ENCODE measurements at places on chromosomes 13 and 19.

DNA sequence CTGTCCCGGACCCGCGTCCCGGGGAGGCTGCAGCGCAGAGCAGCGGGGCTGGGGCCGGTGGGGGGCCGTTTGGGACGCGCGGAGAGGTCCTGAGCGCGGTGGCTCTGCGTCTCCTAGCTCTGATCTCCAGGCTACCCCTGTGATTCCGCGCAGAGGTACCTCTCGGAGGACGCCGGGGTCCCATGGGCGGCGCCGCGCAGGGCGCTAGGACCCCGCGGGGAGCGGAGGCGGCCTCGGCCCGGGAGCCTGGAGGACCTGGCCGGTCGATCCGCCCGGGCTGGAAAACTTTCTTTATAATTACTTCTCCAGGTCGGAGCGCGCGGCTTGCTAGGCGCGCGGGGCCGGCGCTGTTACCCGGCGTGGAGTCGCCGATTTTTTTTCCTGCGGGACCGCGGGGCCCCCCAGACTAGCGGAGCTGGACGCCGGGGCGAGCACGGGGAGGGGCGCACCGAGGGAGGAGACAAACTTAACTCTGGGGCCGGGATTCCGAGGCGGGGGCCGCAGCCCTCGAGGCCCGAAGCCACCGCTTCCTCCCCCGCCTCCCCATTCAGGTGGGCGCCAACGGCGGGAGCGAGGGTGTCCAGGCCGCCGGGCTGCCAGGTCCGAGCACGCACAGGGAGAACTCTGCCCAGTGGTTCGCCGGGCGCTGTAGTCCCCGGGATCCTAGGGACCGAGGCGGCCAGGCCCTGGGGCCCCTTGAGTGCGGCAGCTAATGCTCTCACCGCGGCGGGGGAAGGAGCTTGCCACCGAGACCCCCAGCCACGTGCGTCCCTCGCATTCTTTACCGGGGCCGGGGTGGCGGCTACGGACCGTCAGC is 848 bp upstream of the CEBPA start:
- DNase-seq: no peak
- peak overlapping the region; percentile 68 for H3K4me3 ChIP-seq
- peaks cover 14% of the 10 kb centered on the region for H3K27me3 ChIP-seq
- peak overlapping the region; percentile 78 for H3K27ac ChIP-seq
- H3K4me1 ChIP-seq: peaks cover 4% of the 10 kb centered on the region

DNA sequence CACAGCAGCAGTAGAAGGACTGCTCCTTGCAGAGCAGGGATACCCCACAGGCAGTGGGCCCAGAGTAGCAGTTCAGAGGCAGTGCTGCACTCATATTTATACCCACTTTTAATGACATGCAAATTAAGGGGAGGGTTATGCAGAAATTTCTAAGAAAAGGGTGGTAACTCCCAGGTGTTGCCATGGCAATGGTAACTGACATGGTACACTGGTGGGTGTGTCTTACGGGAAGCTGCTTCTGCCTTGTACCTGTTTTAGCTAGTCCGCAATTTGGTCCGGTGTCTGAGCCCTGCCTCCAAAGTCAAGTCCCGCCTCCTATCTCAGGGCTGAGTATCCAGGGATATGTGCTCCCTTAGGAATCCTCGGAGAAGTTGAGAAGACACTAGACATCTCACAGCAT is 79.2 kb upstream of the UQCRFS1 start:
- no peaks in the 10 kb centered on the region for H3K4me1 ChIP-seq
- no peaks in the 10 kb centered on the region for H3K36me3 ChIP-seq
- DNase-seq: no peak

DNA sequence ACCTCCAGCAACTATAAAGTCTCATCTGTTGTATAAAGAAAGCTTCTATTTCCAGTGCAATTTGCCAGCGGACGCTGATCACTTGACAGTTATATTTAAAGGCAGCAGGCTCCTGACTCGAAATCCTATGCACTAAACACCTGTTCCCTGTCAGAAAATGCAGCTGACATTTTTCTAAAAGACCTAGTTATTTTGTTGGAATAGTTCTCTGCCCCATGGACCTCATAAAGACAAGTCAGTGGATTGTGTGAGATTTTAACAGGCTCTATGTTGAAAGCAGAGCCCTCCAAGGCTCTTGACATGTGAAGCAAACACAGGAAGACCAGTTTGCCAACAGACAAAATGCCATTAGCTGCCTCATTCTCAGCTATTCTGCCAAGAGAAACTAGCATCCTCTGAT is 304.7 kb upstream of the KLF12 start:
- no peaks in the 10 kb centered on the region for H3K4me1 ChIP-seq
- no peak for DNase-seq
- no peak overlapping the region for H3K27ac ChIP-seq
- H3K36me3 ChIP-seq: no peaks in the 10 kb centered on the region
- no peaks in the 10 kb centered on the region for H3K27me3 ChIP-seq
- no peak overlapping the region for H3K4me3 ChIP-seq

GRCh38 chr19:19270749-19271571 is 2.1 kb downstream of the TM6SF2 start:
- no peak overlapping the region for H3K4me3 ChIP-seq
- H3K27ac ChIP-seq: no peak overlapping the region
- DNase-seq: no peak
- no peaks in the 10 kb centered on the region for H3K27me3 ChIP-seq

DNA sequence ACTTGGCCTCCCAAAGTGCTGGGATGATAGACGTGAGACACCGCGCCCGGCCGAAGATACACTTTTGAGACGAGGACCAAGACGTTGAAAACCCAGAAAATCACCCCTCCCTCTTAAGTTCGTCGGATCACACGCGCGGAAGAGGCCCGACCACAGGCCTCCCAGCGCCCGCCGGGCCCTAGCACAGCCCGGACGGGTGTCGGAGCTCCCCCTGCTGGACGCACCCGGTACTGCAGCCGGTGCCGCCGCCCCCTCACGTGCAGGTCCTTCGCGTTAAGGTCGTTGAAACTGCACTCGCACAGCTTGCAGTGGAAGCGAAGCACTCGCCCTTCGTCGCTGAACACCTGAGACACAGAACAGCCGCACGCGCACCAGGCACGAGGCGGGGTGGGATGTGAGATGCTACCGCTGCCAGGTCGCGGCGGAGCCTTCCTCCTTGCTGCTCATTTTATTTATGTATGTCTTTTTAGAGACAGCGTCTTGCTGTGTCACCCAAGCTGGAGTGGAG is 35.7 kb upstream of the MATK start:
- H3K36me3 ChIP-seq: no peaks in the 10 kb centered on the region
- H3K27ac ChIP-seq: no peak overlapping the region
- DNase-seq: peak; percentile 67
- peaks cover 4% of the 10 kb centered on the region for H3K4me1 ChIP-seq
- H3K27me3 ChIP-seq: peaks cover 23% of the 10 kb centered on the region

GRCh38 chr13:109329175-109329574 is 457.2 kb downstream of the IRS2 start:
- no peaks in the 10 kb centered on the region for H3K36me3 ChIP-seq
- H3K4me1 ChIP-seq: peaks cover 3% of the 10 kb centered on the region
- no peak overlapping the region for H3K4me3 ChIP-seq
- no peak for DNase-seq

DNA sequence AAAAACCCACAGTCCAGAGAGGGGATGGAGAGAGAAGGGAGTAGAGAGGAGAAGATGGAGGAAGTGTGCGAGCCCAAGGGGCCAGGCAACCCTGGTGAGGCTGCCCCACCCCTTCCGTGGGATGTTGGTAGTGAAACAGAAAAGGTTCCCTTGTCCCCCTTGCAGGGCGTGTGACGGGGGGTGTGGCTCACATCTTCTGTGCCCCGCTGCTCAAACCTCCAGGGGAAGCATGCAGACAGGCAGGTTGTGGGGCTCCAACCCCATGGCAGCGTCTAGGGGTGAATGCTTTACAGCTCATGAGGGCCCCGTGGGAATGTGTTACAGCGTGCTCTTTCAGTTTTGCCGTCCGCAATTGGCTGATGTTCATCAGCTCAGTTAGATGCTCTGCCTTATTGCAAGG is 14.7 kb upstream of the EVI5L start:
- no peaks in the 10 kb centered on the region for H3K4me1 ChIP-seq
- no peak overlapping the region for H3K27ac ChIP-seq
- DNase-seq: no peak
